ENCODE measurements at places on chromosomes 4 and X.

DNA sequence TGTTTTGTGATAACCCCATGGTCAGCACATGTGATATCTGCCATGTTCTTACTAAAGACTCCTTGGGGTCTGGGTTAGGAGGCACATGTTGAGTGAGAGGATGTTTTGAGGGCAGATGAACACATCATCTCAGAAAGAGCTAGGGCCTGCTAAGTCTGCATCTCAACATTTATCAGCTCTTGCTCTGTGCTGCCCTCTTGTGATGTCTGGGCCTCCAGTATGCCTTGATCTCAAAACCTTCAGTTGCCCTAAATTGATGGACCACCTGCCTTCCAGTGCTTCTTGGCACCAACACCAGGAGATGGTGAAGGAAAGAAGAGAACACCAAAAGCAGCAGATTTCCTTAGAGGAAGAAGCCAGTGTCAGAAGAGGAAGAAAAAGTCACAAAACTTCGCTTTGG lies 22.5 kb downstream of the MID1 start:
- peak; percentile 48 for DNase-seq

GRCh38 chrX:42943051-42943974 lies 165.3 kb upstream of the PPP1R2C start:
- no peak for DNase-seq

- DNase-seq, result no peak
Measured at GRCh38 chr4:58936436-58936835, 1826.3 kb upstream of the IGFBP7 start.

DNA sequence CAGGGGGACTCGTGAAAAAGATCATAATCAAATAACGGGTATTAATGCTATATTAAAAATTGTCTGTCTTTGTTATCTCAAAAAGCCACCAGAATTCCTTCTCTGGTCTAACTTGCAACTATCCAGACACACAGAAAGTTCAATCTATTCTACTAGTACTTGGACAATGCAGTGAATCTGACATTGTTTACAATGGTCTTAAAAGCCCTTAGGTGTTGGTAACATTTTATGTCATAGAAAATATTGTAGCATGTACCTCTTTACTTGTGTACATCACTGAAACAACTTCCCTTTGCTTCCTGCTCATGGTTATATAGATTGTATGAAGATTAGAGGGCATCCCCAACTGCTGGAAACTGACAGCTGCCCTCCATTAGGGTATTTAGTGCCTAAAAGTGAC lies 71.1 kb upstream of the PPP3CA start:
- no peak for DNase-seq

DNA sequence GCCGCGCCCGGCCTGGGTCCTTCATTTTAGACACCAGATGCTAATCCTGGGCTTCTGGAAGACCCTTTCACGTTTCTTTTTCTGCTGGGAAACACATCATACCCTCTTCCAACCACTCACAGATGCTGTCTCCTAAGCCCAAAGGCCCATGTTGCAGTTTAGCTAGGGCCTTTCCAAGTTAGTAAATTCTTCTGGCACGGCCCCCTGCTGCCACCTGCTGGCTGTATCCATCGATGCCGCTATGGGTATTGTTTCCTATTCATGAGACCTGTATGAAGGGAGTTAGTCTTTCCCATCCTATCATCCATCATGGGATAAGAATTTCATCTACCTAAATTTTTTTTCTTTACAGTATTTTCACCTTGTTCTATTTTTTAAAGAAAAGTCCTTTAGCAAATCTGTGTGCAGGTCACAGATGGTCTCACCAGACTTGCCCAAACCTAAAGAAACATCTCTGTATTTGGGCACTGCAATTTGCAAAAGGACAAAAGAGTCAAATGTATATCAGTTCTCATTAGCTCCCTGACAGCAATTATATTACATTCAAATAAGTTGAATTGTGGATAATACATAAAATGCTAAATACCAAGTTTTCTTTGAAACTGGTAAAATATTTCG lies 37.8 kb upstream of the SLC9A7 start:
- peak; percentile 70 for DNase-seq

DNA sequence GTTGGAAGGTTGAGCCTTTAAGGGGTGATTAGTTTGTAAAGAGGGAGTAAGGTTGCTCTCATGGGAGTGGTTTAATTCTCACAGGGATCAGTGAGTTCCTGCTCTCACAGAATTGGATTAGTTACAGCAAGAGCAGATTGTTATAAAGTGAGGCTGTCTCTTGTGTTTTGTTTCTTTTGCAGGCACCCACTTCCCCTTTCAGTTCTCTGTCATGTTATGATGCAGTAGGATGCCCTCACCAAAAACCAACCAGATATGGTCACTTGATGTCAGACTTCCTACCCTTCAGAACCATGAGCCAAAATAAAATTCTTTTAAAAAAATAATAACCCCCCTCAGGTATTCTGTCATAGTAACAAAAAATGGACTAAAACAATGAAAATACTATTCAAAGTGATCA lies 19.9 kb upstream of the IGSF1 start:
- no peak for DNase-seq

- no peak for DNase-seq
Measured at GRCh38 chr4:109472343-109472761, 38.7 kb downstream of the SEC24B start.
